Fibroblast of the aortic adventitia (primary cell): ENCODE measurements at places on chromosomes 6 and 20. TPM values are rescaled to one million over a fixed set of nuclear protein-coding genes. Genes with fewer than 3 reads are reported as not detected.
A peak's percentile ranks its signal among the peaks of the same experiment; 100 is the strongest.

DNA sequence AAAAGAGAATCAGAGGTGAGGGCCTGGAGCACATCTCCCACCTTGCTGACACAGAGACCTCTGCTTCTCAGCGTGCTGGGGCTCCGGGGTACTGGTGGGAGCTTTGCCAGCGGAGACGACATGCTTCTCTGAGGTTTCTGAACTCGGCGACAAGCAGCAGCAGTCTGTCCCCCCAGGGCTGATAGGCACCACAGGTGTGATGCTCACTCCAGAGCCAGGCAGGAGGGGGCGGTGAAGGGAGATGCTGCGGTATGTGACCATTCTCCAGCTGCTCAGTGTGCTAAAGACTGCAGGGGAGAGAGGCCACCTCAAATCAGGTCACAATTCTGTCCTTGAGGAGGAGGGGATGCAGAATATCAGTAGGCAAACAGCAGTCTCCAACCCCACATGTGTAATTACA is 219.9 kb downstream of the ALDH8A1 start:
- DNase-seq: no peak

GRCh38 chr20:59748619-59749191 is 144.4 kb downstream of the PHACTR3 start:
- peak; percentile 57 for DNase-seq

- peak; percentile 36 for DNase-seq
These were observed 19.5 kb upstream of the TAF8 start for GRCh38 chr6:42030585-42031506.

- DNase-seq: no peak
These were observed 88.0 kb downstream of the SCML4 start for GRCh38 chr6:107735906-107736635.

DNA sequence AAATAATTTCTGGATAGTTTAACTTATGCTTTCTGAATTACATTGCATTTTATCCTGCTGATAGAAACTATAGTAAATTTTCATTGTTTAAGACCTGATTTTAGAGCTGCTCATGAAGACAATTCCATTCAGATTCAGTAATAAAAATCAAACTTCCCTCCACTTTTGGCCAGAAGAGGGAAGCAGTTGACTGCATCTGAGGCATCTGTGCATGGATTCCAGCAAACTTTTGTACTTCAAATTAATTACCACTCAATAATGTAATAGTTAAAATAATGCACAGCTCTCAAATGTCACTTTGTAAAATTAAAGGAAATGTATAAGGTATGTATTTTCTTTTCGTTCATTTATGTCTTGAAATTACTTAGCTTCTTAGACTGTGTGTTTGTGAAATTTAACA is 64.2 kb upstream of the SLC35B3 start:
- peak; percentile 1 for DNase-seq

- DNase-seq: no peak
These were observed 669.4 kb downstream of the DHX35 start for GRCh38 chr20:39631557-39631956.

DNA sequence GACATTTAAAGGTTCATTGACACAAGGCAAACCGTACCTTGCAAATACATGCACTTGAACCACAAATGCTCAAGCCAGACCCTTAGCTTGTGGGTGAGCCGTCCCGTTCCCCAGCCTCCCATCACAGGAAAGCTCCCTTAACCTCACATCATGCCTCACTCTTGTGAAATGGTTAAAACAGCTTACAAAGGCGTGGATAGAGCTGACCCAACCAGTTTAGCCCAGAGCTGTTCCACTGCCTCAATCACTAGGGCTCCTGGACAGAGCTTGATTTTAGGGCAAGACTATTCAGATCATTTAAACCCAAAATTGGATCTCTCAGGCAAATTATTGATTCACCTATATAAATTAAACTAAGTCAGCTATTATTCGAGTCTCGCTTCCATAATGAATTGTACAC is 229.6 kb upstream of the TAB2 start:
- DNase-seq: no peak

DNA sequence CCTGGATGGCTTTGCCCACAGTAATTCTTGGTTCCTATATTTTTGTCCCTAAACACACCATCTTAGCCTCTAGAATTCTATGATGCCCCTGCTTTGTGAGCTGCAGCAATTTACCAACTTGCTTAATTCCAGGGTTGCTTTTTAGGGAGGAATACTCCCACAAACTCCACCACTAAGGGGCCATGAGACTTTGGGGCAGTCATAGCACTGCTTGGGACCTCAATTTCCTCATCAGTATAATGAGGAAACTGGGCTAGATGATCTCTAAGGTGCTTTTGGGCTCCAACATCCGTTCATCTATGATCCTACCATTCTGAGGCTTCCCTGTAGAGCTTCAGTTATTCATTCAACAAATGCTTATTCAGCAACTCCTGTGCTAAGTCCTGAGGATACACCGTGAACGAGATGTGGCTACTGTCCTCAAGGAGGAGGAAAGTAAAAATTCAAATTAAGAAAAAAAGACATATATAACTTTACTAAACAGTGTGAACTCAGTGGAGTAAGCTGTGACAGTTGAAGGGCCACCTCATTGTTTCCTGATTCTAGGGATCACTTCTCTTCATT is 75.3 kb downstream of the PRDM1 start:
- no peak for DNase-seq

The STMND1 gene
- total RNA-seq: not detected in 2 replicates

The MLIP gene
- total RNA-seq: not detected in 2 replicates

The SNAP25 gene
- 0.65 and 3.1 TPM in 2 replicates for total RNA-seq

The LZTS3 gene
- 3.6 and 11.6 TPM in 2 replicates for total RNA-seq

The APOM gene
- 2.0 TPM in 1 of 2 replicates, not detected in the other for total RNA-seq

The SFT2D1 gene
- 10.8 and 37.7 TPM in 2 replicates for total RNA-seq

The KCNK5 gene
- total RNA-seq: under 0.01 TPM in 1 of 2 replicates, not detected in the other

The PSORS1C2 gene
- total RNA-seq: not detected in 2 replicates
